ENCODE measurements at places on chromosomes 11 and 22. TPM values are rescaled to one million over a fixed set of nuclear protein-coding genes. Genes with fewer than 3 reads are reported as not detected.
A peak's percentile ranks its signal among the peaks of the same experiment; 100 is the strongest.

The TRIM48 gene
- not detected for total RNA-seq

The TTLL12 gene
- total RNA-seq, result 6.0 TPM

GRCh38 chr11:1546077-1546535, 26.0 kb downstream of the DUSP8 start:
- DNase-seq, result no peak

GRCh38 chr11:93481696-93482095, 61.5 kb downstream of the SMCO4 start:
- DNase-seq, result no peak

The MEI1 gene
- 62.5 TPM for total RNA-seq

The MUC5B gene
- total RNA-seq, result not detected

DNA sequence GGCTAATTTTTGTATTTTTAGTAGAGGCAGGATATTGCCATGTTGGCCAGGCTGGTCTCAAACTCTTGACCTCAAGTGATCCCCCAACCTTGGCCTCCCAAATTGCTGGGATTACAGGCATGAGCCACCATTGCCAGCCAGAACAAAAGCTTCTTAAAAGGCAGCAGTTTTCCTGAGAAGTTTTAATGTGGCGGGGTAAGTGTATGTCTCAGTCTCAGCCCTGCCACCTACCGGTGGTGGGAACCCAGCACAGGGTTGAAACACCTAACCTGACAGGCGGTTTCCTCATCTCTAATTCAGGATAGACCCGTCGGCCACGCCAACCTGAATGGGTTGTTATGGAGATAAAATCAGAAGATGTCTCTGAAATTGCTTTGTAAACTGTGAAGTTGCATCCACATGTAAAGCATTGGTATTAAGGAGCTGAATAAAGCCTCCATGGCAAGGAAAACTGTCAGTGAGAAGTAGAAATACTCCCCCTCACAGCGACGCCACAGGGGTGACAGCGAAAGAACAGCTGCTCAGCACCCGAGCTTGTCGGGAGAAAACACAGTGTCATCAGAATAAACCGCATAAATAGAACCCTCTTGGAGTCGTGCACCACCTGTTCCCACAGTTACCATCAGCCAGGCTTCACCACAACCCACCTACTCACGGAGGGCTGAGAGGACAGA, 165.9 kb upstream of the NCAM1 start:
- DNase-seq, result peak; percentile 11

- DNase-seq, result no peak
Measured at GRCh38 chr11:65777241-65777640, 3.5 kb downstream of the AP5B1 start.

The SYCE3 gene
- total RNA-seq, result not detected

The MAPK8IP1 gene
- total RNA-seq, result 8.4 TPM

All from CD8-positive, alpha-beta T cell (primary cell).